ENCODE measurements at places on chromosomes 13 and 19. TPM values are rescaled to one million over a fixed set of nuclear protein-coding genes. Genes with fewer than 3 reads are reported as not detected.

CEACAM3 gene
- not detected for total RNA-seq

ANGPTL4 gene
- 1.9 TPM for total RNA-seq

DNA sequence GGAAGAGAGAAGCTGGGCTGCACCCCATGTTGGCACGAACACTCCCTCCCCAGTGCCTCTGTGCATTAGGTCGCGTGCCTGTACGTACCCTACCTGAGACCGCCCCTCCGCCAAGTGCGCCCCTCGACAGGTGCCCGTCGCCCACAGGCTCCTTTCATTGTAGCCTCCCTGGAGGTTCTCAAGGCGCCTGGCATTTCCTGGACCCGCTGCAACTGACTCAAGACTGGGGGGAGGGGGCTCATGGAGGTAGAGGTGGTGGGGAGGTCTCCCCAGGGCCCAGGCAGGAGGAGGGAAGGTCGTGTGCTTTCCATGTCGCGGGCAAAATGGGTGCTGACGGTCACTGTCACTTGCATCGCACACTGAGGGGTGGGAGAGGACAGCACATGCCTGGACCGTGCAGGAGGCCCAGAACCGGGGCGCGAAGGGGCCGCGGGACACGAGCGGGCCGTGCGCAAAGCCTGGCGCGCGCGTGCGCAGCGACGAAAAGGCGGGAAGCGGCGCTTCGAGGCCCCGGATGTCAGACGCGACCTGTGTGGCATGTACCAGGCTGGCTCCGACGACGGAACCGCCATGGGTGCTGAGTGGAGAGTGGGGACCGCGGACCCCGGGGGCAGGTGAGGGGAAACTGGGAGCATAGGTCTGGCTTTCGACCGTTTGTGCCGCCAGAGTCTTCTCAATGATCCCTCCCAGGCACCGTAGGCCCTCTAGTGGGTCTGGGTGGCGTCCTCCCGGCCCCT is 16.5 kb downstream of the NFIX start:
- no peak overlapping the region for H3K27ac ChIP-seq
- H3K4me3 ChIP-seq: no peak overlapping the region
- H3K4me1 ChIP-seq: peaks cover 20% of the 10 kb centered on the region
- H3K27me3 ChIP-seq: no peaks in the 10 kb centered on the region
- DNase-seq: no peak

DNA sequence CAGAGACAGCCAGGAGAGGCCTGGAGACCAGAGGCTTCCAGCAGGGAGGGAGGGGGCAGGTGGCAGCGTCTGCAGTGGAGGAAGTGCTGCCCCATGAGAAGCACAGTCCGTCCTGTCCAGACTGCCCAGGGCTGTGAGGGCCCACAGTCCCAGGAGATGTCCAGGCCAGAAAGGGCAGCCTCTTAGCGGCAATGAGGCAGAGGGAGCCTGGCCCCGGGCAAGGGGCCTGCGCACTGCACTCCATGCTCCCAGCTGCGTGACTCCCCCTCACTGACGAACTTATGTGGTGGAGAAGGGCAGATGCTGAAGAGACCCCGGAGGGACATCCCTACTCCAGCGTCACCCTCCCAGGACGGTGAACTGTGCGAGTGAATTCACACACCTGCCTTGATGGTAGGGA is 115.3 kb downstream of the SOX1 start:
- no peaks in the 10 kb centered on the region for H3K27me3 ChIP-seq
- H3K36me3 ChIP-seq: no peaks in the 10 kb centered on the region
- H3K4me3 ChIP-seq: no peak overlapping the region
- H3K4me1 ChIP-seq: no peaks in the 10 kb centered on the region
- H3K27ac ChIP-seq: no peak overlapping the region

DNA sequence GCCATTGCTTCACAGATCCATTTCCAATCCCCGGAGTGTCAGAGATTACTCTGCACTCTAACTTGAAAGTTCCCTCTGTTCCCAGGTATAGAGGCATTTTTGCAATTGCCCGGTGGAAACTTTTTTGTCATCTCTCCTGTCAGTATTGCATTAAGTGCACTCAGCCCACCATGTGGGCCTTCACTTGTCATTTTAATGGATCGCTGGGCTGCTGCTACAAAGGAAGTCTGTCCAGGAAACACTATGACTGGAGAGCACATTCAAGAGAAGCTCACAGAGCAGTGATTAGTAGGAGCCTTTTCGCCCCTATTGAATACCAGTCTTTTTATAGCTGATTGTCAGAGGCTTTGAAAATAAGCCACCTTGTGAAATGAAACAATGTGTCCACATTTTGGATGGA is 180.9 kb downstream of the B3GLCT start:
- no peak overlapping the region for H3K4me3 ChIP-seq
- no peaks in the 10 kb centered on the region for H3K36me3 ChIP-seq
- H3K27ac ChIP-seq: no peak overlapping the region

DNA sequence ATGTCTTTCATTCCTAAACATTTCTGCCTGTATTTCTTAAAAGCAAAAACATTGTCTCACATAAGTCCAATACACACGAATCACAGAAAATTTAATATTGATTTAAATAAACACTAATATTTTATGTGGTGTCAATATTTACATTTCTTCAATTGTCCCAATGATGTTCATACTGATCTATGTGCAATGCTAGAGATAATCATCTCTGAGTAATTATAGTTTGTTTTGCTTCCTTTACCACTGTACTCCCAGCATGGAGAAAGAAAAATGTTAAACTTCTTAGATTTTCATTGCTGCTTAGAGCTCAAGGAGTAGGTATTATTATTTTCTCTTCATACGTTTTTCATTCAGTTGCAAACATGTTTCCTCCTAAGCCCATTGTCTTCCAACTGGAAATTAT is 434.2 kb upstream of the PRR20A start:
- H3K4me1 ChIP-seq: no peaks in the 10 kb centered on the region
- H3K4me3 ChIP-seq: no peak overlapping the region
- no peaks in the 10 kb centered on the region for H3K36me3 ChIP-seq
- DNase-seq: no peak
- no peak overlapping the region for H3K27ac ChIP-seq
